ENCODE measurements at places on chromosomes 5 and 9.

- H3K4me3 ChIP-seq = no peak overlapping the region
- no peaks in the 10 kb centered on the region for H3K27me3 ChIP-seq
- DNase-seq = no peak
These were observed 25.5 kb upstream of the STOM start for GRCh38 chr9:121395558-121395957.

DNA sequence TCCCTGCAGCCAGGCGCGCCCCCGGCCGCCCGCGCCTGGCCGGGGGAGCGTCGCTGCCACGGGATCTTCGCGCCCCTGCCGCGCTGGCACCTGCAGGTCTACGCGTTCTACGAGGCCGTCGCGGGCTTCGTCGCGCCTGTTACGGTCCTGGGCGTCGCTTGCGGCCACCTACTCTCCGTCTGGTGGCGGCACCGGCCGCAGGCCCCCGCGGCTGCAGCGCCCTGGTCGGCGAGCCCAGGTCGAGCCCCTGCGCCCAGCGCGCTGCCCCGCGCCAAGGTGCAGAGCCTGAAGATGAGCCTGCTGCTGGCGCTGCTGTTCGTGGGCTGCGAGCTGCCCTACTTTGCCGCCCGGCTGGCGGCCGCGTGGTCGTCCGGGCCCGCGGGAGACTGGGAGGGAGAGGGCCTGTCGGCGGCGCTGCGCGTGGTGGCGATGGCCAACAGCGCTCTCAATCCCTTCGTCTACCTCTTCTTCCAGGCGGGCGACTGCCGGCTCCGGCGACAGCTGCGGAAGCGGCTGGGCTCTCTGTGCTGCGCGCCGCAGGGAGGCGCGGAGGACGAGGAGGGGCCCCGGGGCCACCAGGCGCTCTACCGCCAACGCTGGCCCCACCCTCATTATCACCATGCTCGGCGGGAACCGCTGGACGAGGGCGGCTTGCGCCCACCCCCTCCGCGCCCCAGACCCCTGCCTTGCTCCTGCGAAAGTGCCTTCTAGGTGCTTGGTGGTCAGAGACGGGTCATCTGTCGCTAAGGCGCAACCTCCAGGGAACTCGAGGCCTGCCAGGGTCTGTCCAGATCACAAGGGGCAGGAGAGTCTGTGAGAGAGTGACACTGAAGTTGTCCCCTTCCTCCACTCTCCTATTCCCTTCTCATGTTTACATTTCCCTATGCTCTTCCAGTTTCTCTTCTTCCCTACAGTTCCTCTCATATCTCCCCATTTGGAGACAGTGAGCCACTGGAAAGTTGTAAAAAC lies 1.3 kb downstream of the GPR150 start:
- H3K27me3 ChIP-seq = peaks cover 39% of the 10 kb centered on the region
- no peak for DNase-seq
- peak overlapping the region; percentile 42 for H3K4me3 ChIP-seq
- H3K36me3 ChIP-seq = no peaks in the 10 kb centered on the region

DNA sequence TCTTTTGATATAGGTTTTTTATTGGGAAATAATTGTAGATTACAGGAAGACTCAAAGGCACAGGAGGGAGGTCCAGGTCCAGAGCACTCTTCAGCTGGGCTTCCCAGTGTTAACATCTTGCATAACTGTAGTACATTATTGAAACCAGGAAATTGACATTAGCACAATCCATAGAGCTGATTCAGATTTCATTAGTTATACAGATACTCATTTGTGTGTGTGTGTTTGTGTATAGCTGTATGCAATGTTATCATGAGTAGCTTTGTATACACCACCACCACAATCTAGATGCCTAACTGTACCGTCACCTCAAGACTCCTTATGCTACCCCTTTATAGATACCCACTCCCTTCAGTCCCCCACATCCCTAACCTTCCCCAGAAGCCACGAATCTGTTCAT lies 47.9 kb downstream of the SLC36A1 start:
- H3K27me3 ChIP-seq = no peaks in the 10 kb centered on the region
- DNase-seq = no peak
- H3K4me1 ChIP-seq = peaks cover 2% of the 10 kb centered on the region
- no peak overlapping the region for H3K27ac ChIP-seq
- no peak overlapping the region for H3K4me3 ChIP-seq

DNA sequence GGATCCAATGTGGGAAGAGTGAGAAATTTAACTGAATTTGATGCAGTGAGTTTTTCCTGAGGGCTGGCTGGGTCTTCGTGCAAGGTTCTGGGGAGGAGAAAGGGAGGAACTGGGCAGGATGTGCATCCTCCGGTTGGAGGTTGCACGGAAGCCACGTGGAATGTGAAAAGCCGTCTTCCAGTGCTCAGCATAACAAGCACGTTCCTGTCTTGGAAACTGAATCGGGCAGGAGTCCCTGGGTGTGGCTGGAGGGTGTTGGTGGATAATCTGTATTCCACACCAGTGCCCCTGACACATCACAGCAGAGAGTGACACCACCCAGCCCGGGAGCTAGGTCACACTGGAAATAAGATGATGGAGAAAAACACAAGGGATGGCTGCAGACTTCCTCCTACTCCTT lies 154.3 kb downstream of the C5orf15 start:
- H3K27me3 ChIP-seq = no peaks in the 10 kb centered on the region
- H3K4me1 ChIP-seq = no peaks in the 10 kb centered on the region
- DNase-seq = no peak
- H3K4me3 ChIP-seq = no peak overlapping the region
- no peak overlapping the region for H3K27ac ChIP-seq

- H3K4me3 ChIP-seq = no peak overlapping the region
- DNase-seq = no peak
- H3K36me3 ChIP-seq = no peaks in the 10 kb centered on the region
- no peaks in the 10 kb centered on the region for H3K27me3 ChIP-seq
These were observed 276.0 kb downstream of the AUH start for GRCh38 chr9:91085517-91086291.

DNA sequence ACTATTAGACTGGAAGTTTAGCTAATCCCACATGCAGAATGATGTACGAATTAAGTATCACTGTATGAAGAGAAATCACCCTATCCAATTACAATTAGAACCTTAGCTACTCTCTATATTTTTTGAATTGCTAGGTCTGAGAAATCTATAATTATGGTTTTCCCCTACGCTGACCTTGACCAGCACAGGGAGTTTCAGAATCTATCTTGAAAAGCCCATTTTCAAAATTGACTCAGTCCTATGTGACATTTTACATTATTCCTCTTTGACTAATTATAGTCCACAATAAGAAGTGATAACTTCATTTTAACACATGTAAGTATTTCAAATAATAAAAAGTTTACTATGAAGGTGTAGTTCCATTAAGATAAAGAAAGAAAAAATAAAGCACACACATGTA lies 21.5 kb downstream of the NUDT12 start:
- no peaks in the 10 kb centered on the region for H3K4me1 ChIP-seq
- H3K4me3 ChIP-seq = no peak overlapping the region
- no peak overlapping the region for H3K27ac ChIP-seq
- H3K27me3 ChIP-seq = no peaks in the 10 kb centered on the region
- H3K36me3 ChIP-seq = no peaks in the 10 kb centered on the region
- no peak for DNase-seq

GRCh38 chr9:71774920-71775319 lies 6.6 kb upstream of the CEMIP2 start:
- no peaks in the 10 kb centered on the region for H3K4me1 ChIP-seq
- no peak for DNase-seq
- no peak overlapping the region for H3K27ac ChIP-seq
- no peaks in the 10 kb centered on the region for H3K36me3 ChIP-seq
- H3K27me3 ChIP-seq = no peaks in the 10 kb centered on the region

- peaks cover 6% of the 10 kb centered on the region for H3K4me1 ChIP-seq
- H3K36me3 ChIP-seq = no peaks in the 10 kb centered on the region
- H3K27ac ChIP-seq = no peak overlapping the region
- DNase-seq = no peak
These were observed 14.8 kb upstream of the PRRC2B start for GRCh38 chr9:131379056-131379455.

- 0 out of 2 replicates have a peak, but pooled peaks cover 3% of the 10 kb centered on the region for H3K4me1 ChIP-seq
- H3K27ac ChIP-seq = no peak overlapping the region
- no peaks in the 10 kb centered on the region for H3K27me3 ChIP-seq
- H3K4me3 ChIP-seq = no peak overlapping the region
- no peak for DNase-seq
These were observed 33.1 kb upstream of the MYOT start for GRCh38 chr5:137834498-137835049.

DNA sequence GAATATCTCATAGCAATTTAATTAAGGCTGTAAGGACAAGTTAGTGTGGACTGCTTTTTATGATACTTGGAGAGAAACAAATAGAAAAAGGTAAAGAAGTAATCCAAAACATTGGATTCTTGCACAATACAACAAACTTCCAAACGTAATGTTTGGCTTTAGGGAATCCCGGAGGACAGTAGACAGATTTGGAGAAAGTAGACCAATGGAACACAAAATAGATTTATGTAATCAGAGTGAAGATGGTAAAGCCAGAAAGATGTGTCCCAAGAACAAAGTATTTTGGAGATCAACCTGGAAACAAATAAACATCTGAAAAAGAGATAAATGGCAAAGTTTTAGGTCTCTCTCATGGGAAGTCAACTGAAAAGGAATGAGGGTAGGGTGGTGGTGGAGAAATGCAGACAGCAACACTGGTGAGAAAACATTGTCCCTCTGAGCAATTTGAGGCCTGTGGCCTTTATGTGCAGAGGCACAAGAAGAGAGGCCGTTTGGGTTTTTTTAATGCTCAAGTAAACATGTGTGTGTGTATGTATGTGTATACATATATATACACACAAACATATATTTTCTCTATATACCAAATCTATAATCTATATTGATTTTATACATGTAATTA lies 620.6 kb downstream of the PDE4D start:
- H3K4me1 ChIP-seq = no peaks in the 10 kb centered on the region
- no peak overlapping the region for H3K4me3 ChIP-seq
- no peak for DNase-seq

DNA sequence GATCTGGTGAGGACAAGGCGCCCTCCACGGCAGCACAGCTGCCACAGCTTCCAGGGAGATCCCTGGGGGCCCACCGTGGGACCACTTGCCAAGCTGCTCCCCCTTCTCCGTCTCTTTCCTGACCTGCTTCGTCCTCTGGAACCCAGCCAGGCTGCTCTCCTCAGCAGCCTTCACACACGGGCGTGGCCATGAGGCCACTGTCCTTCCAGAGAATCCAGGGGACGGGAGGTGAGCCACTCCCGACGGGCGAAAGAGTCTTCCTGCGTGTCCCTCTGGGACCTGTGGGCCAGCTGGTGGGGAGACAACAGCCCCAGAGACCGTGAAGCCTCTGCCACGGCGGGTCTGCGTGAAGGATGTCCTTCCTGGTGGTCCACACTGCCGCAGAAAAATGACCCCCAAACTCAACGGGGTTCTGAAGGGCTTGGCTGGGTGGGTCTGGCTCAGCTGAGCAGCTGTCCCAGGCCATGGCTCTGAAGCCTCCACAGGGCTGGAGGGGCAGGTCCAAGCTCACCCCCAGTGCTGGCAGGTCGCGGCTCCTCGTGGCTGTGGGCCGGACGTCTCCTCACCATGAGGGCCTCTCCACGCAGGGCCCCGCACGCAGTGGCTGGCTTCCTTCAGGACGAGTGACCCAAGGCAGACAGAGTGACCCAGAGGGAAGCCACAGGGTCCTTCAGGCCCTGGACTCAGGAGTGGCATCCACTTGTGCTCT lies 47.4 kb upstream of the NKD2 start:
- H3K4me1 ChIP-seq = no peaks in the 10 kb centered on the region
- no peak overlapping the region for H3K4me3 ChIP-seq
- no peaks in the 10 kb centered on the region for H3K36me3 ChIP-seq
- DNase-seq = no peak
- no peaks in the 10 kb centered on the region for H3K27me3 ChIP-seq
- no peak overlapping the region for H3K27ac ChIP-seq

DNA sequence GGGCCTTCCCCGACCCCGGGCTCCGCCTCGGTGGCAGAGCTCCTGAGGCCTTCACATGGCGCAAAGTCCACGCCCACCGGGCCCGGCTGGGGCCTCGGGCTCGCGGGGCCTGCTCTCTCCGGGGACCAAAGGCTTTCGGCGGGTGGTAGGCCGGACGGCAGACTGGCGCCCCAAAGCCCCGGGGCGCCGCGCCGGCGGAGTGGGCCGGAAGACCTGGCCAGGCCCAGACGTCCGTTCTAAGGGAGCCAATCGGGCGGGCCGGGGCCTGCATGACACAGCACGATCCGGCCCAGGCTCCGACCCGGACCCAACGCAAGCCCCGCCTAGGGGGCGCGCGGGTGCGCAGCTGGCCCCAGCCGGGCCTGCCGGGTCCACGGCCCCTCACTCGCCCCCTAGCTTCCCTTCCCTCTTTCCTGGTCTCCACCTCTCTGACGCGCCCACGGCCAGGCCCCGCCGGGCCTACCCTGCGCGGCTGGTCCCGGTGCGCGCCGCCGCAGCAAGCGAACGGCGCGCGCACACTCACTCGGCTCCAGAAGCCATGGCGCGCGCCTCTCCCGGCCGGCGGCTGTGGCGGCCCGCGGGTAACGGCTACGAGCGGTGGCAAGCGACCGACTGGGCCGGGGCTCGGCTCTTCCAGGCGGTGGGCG lies 488 bp downstream of the VCP start:
- peak; percentile 59 for DNase-seq
- peaks cover 25% of the 10 kb centered on the region for H3K36me3 ChIP-seq
- peak overlapping the region; percentile 93 for H3K27ac ChIP-seq

- no peaks in the 10 kb centered on the region for H3K27me3 ChIP-seq
- H3K27ac ChIP-seq = no peak overlapping the region
- H3K4me1 ChIP-seq = peaks cover 3% of the 10 kb centered on the region
- DNase-seq = peak; percentile 89
- no peak overlapping the region for H3K4me3 ChIP-seq
These were observed 59.4 kb upstream of the RAPGEF1 start for GRCh38 chr9:131799177-131799823.

DNA sequence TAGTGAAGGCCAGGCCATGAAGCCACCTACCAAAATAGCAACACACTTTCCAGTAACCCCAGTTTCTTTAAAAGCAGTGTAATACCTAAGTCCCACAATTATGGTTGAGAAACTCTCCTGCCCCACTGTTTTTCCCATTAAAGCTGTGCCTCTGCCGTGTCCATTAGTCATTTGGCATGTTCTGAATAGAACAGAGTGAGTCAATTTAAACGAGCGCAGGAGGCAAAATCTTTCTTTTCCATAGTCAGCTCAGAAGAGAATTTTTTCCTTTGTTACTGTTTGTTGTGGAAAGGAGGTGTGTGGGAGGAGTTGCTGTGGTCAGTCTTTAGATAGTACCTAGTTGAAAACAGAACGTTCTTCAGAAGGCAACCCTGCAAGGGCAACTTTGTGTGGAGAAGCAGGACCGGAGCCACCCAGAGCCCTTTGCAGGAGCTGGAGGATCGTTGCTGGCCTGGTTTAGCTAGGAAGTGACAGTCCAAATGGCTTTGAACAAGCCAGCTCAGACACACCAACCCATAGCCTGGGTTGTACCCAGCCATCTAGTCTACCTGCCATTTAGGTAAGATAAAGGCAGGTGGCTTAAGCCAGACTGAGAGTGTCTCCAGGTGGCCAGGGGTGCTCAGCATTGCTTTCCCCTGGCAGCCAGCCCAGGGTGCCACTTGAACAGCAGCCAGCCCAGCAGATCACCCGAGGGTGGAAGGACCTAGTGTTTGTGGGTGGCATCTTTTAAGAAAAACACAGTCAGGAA lies 30.4 kb downstream of the GADD45G start:
- H3K27me3 ChIP-seq = no peaks in the 10 kb centered on the region
- DNase-seq = no peak
- H3K36me3 ChIP-seq = no peaks in the 10 kb centered on the region
- H3K4me3 ChIP-seq = no peak overlapping the region
- no peak overlapping the region for H3K27ac ChIP-seq

Data from H1 (cell line).